Activated naive CD4-positive, alpha-beta T cell treated with anti-CD3 and anti-CD28 coated beads, Interleukin-2, amount 10 ng/mL, durations not matched to agents 7 days and 5 days (primary cell): ENCODE measurements at places on chromosomes 5 and 9.
A peak's percentile ranks its signal among the peaks of the same experiment; 100 is the strongest.

GRCh38 chr5:150143350-150144245 lies 12.0 kb downstream of the PDGFRB start:
- no peak overlapping the region for H3K4me3 ChIP-seq
- peaks cover 4% of the 10 kb centered on the region for H3K27me3 ChIP-seq
- no peak for DNase-seq
- H3K4me1 ChIP-seq, result peaks cover 8% of the 10 kb centered on the region
- no peak overlapping the region for H3K27ac ChIP-seq
- no peaks in the 10 kb centered on the region for H3K36me3 ChIP-seq

DNA sequence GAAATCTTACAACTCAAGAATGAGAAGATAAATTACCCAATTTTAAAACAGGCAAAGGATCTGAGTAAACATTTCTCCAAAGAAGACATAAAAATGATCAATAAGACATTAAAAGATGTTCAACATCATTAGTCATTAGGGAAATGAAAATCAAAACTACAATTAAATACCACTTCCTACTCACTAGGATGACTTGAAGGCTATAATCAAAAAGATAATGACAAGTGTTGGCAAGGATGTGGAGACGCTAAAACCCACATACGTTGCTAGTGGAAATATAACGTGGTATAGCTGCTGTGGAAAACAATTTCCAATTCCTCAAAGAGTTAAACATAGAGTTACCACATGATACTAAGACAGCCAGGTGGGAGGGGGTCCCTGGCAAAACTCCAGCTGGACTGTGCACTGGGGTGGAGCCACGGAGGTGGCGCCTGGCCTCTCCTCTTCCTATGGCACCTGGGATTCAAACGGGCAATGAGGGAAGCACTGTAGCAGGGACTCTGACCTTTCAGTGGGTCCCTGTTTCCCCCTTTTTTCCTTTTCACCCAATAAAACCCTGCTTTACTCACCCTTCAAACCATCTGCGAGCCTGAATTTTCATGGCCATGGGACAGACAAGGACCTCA lies 5.9 kb downstream of the ARSB start:
- no peak for DNase-seq
- no peak overlapping the region for H3K27ac ChIP-seq
- no peaks in the 10 kb centered on the region for H3K36me3 ChIP-seq
- no peaks in the 10 kb centered on the region for H3K27me3 ChIP-seq
- H3K4me1 ChIP-seq, result peaks cover 32% of the 10 kb centered on the region

- H3K36me3 ChIP-seq, result no peaks in the 10 kb centered on the region
- peaks cover 20% of the 10 kb centered on the region for H3K27me3 ChIP-seq
- H3K4me1 ChIP-seq, result no peaks in the 10 kb centered on the region
- DNase-seq, result no peak
- H3K27ac ChIP-seq, result no peak overlapping the region
Measured at GRCh38 chr5:176155922-176156359, 82.3 kb upstream of the SIMC1 start.

DNA sequence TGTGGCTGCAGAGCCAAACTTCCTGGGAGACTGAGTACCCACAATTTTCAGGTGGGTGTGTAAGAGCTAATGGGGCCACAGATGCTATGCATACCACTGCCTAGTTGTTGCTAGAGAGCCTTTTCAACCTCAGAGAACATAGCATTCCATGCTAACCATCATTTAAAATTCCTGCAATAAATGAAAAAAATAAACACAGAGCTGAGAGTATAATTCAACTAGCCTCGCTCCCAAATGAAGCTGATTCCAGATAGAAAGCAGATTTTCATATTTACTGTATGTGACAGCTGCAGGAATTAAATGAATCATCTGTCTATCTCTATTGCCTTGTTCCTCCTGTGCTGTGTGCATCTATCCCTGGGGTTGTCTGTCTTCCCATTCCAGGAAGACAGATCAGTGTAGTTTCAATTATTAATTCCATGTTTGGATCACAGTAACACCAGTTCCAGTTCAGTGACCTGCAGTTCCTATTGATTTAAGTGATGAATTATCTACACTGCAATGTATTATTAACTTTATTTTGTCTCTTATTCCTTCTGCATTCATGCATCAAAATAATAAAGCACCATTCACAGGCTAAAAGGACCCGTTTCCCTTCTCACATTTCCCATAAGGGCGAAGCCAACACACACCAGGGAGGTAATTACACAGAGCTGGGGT lies 324.5 kb downstream of the SLIT3 start:
- no peak overlapping the region for H3K27ac ChIP-seq
- H3K36me3 ChIP-seq, result no peaks in the 10 kb centered on the region
- H3K4me1 ChIP-seq, result no peaks in the 10 kb centered on the region
- DNase-seq, result no peak
- H3K27me3 ChIP-seq, result peaks cover 35% of the 10 kb centered on the region
- H3K4me3 ChIP-seq, result no peak overlapping the region

- no peaks in the 10 kb centered on the region for H3K27me3 ChIP-seq
- no peak overlapping the region for H3K27ac ChIP-seq
- H3K36me3 ChIP-seq, result peaks cover 53% of the 10 kb centered on the region
- DNase-seq, result no peak
- H3K4me1 ChIP-seq, result no peaks in the 10 kb centered on the region
- no peak overlapping the region for H3K4me3 ChIP-seq
Measured at GRCh38 chr5:43685252-43685950, 82.4 kb downstream of the NNT start.

DNA sequence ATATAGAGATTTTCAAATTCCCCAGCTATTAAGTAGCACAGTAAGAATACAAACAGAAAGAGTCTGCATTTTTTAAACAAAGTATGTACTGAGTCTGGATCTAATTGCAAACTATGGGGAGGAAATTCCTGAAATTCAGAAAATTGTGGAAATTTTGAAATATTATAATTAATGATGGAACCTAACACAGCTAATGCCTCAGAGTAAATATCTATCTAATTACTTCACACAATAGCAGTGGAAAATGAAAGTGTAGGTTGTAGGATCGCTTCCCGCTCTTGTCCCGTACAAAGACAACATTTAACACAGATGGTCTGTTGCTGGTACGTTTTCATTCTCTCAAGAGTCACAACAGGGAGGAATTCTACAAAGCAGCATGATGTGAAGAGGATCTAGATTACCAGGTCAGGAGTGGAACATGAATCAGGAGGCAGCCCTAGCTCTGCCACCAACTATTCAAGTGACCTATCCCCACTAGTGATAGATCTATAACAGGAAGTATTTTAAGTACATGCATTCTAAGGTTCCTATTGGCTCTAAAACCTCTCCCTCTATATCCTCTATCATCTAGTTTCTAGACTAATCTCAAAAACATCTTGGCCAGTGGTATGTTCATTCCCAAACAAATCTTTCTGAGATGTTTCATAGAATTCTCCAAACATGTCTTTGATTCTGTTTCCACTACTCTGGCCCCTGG lies 58.9 kb upstream of the GRAMD2B start:
- no peak for DNase-seq
- H3K4me3 ChIP-seq, result no peak overlapping the region
- no peak overlapping the region for H3K27ac ChIP-seq
- H3K4me1 ChIP-seq, result no peaks in the 10 kb centered on the region

GRCh38 chr9:10026443-10026984 lies 586.3 kb downstream of the PTPRD start:
- DNase-seq, result no peak
- no peak overlapping the region for H3K4me3 ChIP-seq
- H3K27ac ChIP-seq, result no peak overlapping the region
- H3K4me1 ChIP-seq, result no peaks in the 10 kb centered on the region
- H3K36me3 ChIP-seq, result no peaks in the 10 kb centered on the region

DNA sequence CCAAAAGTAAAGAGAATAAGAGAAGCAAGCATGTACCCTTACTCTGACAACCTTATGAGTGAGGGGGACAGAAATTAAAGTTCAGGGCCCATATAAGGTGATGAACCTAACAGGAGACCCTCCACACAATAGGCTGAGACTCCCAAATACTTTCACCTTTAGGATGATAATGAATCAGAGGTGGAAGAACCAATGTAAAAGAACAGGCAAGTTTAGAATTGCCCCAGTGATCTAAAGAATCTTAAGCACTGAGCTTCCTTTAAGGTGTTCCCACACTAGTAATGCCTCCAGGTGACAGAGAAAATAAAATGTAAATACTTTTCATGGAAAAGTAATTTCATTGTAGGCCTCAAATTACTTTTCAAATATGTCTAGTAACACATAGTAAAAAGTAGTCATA lies 8.2 kb upstream of the FAM151B start:
- no peak for DNase-seq
- peaks cover 7% of the 10 kb centered on the region for H3K36me3 ChIP-seq
- H3K27me3 ChIP-seq, result no peaks in the 10 kb centered on the region
- H3K4me1 ChIP-seq, result peaks cover 10% of the 10 kb centered on the region
- H3K27ac ChIP-seq, result no peak overlapping the region
- no peak overlapping the region for H3K4me3 ChIP-seq

DNA sequence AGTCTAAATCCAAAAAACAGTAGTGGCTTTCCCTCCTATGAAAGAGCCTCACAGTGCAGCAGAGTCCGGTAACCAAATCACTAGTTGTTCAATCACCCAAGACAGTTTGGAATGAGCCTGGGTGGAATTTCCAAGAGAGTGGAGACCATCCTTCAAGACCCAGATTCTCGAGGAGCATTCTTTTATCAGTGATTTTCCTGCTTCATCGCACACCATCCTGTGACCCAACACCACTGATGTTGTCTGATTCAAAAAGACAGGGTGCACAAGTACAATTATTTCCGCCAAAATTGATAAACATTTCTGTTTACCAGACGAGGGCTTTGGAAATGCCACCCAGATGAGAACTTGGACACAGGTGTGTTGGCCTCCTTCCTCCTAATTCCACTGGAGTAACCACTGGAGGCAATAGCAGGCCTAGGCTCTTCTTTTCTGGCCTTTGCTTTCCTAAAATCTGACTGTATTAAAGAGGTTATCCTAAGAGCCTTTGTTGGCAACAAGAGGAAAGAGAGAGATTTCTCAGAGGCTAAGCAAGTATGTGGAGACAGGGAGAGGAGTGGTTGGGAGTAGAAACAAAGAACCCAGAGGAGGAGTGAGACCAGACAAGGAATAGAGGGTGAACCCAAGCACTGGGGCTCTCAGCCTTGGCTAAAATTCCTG lies 56.3 kb upstream of the S1PR3 start:
- H3K27me3 ChIP-seq, result peaks cover 24% of the 10 kb centered on the region
- no peaks in the 10 kb centered on the region for H3K36me3 ChIP-seq
- no peak for DNase-seq
- no peaks in the 10 kb centered on the region for H3K4me1 ChIP-seq
- H3K27ac ChIP-seq, result no peak overlapping the region

DNA sequence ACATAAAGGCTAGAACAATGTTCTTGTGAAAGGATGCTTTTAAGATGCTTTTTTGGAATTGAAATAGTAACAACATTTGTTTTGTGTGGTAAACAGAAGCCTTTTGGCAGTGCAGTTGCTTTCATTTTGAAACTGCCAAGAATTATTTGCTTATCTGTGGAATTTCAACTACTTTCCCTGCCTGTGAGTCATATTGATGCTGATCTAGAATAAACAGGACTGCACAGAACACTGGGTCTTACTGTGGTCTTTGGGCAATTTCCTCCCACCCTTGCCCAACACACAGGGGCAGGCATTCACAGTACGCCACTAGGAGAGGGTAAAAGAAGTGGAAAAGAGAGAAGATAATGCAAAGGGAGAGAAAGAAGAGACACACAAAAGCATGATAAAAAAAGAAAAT lies 483.7 kb downstream of the ELAVL2 start:
- no peak overlapping the region for H3K4me3 ChIP-seq
- H3K27ac ChIP-seq, result no peak overlapping the region
- no peak for DNase-seq

- peaks cover 2% of the 10 kb centered on the region for H3K4me1 ChIP-seq
- no peak overlapping the region for H3K27ac ChIP-seq
- H3K4me3 ChIP-seq, result no peak overlapping the region
- H3K36me3 ChIP-seq, result peaks cover 1% of the 10 kb centered on the region
- no peaks in the 10 kb centered on the region for H3K27me3 ChIP-seq
Measured at GRCh38 chr9:130866474-130866965, 30.1 kb downstream of the QRFP start.

DNA sequence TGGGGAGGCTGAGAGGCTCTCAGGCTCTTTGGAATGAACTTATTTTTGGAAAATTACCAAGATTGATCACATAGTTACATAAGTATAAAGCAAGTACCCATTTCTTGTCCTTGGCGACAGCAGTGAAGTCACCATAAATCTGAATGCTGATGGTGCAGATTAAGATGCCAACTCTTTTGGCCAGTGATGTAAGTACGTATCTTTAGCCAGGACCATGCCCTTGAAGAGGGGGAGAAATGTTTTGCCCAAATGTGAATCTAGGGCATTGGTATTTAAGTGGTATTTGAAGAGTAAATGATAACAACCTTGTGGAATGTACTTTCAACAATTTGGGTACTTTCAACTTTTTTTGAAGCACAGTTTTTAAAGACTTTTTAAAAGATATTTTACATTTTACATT lies 68.2 kb upstream of the RAD23B start:
- no peaks in the 10 kb centered on the region for H3K36me3 ChIP-seq
- no peak overlapping the region for H3K27ac ChIP-seq
- H3K4me1 ChIP-seq, result peaks cover 10% of the 10 kb centered on the region
- H3K4me3 ChIP-seq, result no peak overlapping the region
- DNase-seq, result no peak

GRCh38 chr5:13581132-13581531 lies 363.4 kb downstream of the DNAH5 start:
- no peak overlapping the region for H3K4me3 ChIP-seq
- no peaks in the 10 kb centered on the region for H3K36me3 ChIP-seq
- H3K27me3 ChIP-seq, result no peaks in the 10 kb centered on the region
- no peak for DNase-seq
- no peaks in the 10 kb centered on the region for H3K4me1 ChIP-seq

GRCh38 chr9:17216011-17216410 lies 81.2 kb downstream of the CNTLN start:
- DNase-seq, result no peak
- no peak overlapping the region for H3K27ac ChIP-seq
- H3K36me3 ChIP-seq, result no peaks in the 10 kb centered on the region

DNA sequence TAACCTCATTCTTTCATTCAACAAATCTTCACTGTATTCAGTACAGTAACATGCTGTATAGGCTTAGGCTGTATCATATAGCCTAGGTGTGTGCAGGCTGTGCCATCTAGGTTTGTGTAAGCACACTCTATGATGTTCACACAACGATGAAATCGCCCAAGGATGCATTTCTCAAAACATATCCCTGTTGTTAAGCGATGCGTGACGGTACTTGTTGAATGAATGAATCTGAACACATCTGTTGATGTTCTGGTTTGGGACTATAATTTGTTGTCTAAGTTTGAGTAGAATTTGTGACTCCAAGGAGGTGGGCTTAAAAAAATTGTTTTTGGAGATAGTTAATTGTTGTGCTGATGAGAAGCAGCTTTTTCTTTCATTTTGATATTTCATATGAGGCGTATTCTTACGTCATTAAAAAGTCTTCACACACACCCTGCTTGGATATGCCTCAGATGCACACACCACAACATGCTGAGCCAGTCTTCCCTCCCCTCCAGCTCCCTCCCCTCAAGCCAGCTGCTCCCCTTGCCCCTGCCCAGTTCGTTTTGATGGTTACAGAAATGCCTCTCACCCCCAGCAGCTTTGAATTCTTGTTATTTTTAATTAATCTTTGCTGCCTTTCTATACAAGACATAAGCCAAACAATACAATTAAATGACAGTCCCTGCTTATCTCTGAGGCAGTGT lies 5.5 kb upstream of the PSAT1 start:
- no peak overlapping the region for H3K4me3 ChIP-seq
- H3K4me1 ChIP-seq, result peaks cover 34% of the 10 kb centered on the region
- no peaks in the 10 kb centered on the region for H3K27me3 ChIP-seq
- DNase-seq, result no peak

- peaks cover 63% of the 10 kb centered on the region for H3K4me1 ChIP-seq
- no peak overlapping the region for H3K4me3 ChIP-seq
- peak; percentile 71 for DNase-seq
Measured at GRCh38 chr5:154197801-154198491, 7.4 kb downstream of the GALNT10 start.
